ENCODE measurements at places on chromosomes 4 and X.

DNA sequence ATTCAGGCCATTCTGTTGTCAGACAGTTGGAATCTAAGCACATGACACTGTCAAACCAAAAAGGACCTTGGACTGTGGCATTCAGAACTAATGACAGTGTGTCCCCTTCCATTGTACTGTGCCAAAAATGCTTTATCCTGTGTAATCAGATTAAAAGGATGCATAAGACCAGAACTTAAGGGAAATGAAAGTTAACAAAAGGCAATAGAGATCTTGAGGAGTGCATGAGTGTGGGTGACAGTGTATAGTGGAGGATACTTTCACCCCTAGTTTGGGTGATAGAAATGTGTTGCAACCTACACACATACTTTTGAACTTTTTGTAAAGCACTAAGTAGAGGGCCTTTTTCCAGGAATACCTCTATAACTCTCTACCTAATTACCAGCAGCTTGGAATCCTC is 4.5 kb downstream of the CYSLTR1 start:
- no peak for DNase-seq

- DNase-seq, result no peak
These were observed 13.4 kb upstream of the NAF1 start for GRCh38 chr4:163180090-163180489.

DNA sequence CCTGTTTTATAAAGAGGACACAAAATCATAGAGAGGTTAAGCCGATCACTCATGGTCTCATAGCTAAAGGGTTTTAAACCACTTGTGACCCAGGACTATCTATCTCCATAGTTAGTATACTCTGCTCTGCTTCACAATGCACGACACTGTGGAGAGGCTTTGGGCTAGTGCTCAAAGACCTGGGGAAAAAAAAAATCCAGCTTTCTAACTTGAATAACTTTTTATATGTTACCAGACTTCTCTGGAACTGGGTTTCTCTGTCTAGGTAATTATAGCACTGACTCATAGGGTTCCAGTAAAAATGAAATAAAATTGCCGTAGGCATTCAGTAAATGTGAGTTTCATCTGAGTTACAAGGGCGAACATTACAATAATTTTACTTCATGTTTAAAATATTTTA is 273.7 kb upstream of the TECRL start:
- no peak for DNase-seq

DNA sequence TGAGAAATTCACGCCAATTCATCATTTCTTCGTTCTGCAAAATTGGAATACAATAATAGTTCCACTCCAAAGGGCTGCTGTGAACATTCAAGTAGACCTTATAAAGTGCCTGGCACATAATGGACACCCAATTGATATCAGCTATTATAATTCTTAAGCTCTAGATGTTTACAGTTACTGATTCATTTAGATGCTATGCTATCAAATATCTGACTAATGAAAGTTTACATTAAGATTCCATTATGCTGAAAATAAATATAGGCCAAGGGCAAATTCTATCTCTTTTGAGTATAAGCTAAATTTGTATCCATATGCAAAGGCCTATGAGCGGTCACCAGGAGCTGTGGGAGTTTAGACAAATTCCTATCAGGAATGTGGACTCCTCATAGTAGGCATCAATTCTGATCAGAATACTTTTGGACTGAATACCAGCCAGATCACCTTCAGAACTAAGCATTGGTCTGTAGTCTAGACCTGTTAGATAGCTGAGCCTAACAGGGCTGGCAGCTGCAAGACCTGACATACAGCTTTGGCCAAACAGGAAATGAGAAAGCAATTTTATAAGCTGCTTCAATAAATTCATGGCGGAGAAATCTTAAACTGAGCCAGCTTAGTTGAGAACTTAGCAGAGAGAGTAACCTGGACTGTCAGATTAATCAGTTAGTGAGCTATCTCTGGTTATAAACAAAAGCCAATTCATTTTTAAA is 384.3 kb upstream of the ACTRT1 start:
- no peak for DNase-seq

GRCh38 chr4:119643306-119644042 is 14.9 kb upstream of the PDE5A start:
- no peak for DNase-seq

- peak; percentile 72 for DNase-seq
These were observed 368.9 kb upstream of the CTSO start for GRCh38 chr4:156322592-156322991.

DNA sequence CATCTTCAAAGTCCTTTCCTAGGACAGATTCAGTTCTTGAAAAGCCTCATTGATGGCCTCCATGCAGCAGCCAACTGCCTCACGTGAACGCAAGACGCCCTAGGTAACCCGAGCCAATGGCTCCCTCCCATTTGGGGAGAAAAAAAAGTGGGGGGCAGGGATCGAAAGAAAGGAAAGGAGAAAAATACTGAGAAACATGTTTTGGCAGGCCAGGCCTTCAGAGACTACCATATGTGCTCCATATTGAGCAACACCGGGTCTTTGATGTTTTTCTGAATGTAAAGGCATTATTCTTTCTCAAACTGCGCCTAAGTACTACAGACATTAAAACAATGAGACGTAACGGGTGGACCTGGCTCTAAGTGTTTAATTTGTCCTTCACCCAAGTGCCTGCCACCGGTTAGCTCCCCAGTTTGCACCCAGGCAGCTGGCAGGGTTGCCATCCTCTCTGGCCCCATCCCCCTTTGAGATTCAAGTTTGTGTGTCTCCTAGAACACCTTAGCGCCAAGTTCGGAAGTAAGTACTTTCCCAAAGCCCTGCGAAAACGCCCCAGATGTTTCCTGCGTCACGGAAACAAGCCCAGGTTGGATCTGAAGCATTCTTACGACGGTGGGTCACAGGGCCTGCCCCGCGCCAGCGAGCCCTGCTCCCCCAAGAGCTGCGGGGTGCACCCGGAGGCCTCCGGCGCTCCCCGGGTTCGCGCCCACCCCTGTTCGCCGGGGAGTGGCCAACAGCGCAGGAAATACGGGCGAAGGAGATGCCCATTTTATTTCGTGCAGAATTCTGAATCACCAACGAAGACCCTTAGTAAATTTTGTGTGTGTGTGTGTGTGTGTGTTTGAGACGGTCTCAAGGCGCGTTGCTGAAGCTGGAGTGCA is 30.1 kb downstream of the HAND2 start:
- no peak for DNase-seq

- DNase-seq, result no peak
These were observed 119.8 kb downstream of the PPARGC1A start for GRCh38 chr4:23770011-23770410.

DNA sequence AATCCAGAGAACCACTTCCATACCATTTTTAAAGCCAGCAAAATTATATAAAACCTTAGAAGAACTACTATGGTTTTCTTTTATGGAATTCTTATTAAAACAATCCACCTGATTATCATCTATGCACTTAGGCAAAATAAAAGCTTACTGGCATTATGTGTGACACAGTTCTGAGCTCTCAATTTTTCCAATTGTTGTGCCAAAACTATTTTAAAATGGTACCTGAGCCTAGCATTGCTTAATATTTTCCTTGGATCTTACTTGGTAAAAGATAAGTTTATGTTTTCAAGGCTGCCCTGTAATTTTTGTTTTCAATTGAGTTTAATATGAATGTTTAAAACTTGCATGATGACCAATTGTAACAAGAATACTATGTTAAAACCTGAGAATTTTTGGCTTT is 201.3 kb downstream of the MAD2L1 start:
- DNase-seq, result no peak
